ENCODE measurements at places on chromosomes 1 and 21.

- no peak for DNase-seq
Measured at GRCh38 chr1:64295561-64295960, 92.1 kb downstream of the UBE2U start.

- no peak for DNase-seq
Measured at GRCh38 chr1:113904293-113904673, 316 bp downstream of the AP4B1 start.

DNA sequence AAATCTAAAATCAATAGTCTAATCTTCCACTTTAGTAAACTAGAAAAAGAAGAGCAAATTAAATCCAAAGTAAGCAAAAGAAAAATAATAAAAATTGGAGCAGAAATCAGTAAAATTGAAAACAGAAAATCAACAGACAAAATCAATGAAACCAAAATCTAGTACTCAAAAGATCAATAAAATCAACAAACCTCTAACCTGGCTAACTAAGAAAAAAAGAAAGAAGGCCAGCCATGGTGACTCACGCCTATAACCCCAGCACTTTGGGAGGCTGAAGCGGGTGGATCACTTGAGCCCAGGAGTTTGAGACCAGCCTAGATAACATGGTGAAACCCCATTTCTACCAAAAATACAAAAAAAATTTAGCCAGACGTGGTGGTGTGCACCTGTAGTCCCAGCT is 22.8 kb downstream of the PDIK1L start:
- no peak for DNase-seq

DNA sequence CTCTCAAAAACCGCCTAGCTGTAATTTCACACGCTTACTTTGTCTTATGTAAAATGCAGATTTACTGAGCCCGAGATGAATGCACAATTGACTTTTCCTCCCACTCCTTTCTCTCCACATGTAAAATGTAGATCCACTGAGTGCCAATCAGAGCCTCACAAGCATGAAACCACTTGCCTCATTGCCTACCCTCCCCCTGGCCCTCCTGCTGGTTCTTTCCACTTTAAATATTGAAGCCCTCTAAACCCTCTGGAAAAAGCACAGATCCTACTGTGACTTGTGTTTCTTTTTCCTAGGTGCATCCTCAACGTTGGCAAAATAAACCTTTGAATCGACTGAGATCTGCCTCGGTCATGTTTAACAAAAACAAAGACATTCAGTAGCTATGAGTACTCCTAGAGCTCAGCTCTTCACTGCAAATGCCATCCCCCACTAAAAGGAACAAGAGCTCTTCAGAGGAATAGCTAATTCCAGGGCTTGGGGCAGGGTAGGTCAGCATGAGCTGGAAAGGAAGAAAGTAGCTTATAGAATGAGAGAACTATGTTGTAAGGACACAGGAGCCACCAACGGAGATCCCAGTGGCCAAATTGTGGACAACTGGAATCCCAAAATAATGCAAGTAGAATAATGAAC is 365.5 kb upstream of the RUNX1 start:
- DNase-seq: no peak

GRCh38 chr1:213772128-213773063 is 215.4 kb upstream of the PROX1 start:
- no peak for DNase-seq

DNA sequence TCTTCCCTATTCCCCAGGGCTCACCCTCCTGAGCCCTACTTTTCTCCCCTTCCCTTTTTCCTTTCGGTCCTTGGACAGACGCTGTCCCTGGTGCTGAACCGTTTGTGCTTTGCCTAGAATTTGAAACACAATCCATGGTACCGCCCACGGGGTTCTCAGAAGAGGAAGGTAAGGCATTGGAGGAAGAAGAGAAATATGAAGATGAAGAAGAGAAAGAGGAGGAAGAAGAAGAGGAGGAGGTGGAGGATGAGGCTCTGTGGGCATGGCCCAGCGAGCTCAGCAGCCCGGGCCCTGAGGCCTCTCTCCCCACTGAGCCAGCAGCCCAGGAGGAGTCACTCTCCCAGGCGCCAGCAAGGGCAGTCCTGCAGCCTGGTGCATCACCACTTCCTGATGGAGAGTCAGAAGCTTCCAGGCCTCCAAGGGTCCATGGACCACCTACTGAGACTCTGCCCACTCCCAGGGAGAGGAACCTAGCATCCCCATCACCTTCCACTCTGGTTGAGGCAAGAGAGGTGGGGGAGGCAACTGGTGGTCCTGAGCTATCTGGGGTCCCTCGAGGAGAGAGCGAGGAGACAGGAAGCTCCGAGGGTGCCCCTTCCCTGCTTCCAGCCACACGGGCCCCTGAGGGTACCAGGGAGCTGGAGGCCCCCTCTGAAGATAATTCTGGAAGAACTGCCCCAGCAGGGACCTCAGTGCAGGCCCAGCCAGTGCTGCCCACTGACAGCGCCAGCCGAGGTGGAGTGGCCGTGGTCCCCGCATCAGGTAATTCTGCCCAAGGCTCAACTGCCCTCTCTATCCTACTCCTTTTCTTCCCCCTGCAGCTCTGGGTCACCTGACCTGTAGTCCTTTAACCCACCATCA is 10.4 kb downstream of the BCAN start:
- peak; percentile 41 for DNase-seq

DNA sequence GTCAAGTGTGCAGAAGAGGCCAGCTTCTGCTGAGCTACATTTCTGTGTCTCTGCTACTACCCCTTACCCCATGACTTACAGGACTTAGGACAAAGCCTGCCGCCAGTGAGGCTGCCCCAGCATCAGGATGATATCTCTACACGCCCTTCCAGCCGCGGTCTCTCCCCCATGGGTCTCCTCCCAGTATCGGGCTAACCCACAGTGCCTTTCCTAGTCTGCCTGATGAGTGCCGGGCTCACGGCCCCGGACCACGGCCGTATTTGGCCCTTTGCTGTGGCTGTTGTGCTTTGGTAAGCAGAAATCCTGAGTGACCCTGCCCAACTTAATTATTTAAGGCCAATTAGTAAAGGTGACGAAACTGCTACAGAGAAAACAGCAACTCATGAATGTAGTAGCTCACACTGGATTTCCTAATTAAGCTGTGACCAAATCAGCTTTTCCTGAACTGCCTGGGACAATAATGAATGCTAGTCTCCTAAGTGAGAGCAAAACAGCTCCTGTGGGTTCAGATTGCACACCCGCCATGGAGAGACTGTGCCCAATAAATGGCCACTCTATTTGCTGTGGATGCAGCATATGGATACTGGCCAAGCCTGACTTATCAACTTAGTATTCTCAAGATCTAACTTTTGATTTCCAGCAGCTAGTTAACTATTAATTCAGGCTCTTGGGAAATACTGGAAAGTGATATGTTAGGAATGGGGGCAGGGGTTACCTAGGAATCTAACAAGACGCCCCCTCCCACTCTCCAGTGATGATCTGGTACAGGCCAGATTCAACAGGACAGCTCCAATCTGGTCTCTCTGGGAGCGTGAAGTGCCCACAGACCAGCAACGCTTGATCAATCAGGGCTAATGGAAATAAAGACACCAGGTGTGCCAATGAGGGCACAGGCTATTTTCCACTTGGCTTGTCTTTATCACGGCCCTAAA is 123.3 kb upstream of the IFFO2 start:
- DNase-seq: no peak

Measured in stimulated activated CD4-positive, alpha-beta T cell treated with anti-CD3 and anti-CD28 coated beads, Interleukin-15, amount 100 ng/mL, for 24 hours (primary cell).